Regular cardiac myocyte (primary cell): ENCODE measurements at places on chromosomes 16 and 17. TPM values are rescaled to one million over a fixed set of nuclear protein-coding genes. Genes with fewer than 3 reads are reported as not detected.

Gene TBC1D3C
- total RNA-seq: not detected in 2 replicates

Gene LGALS9
- total RNA-seq: 1.2 and 2.5 TPM in 2 replicates

Gene ACSM3
- total RNA-seq: 0.58 and 2.5 TPM in 2 replicates

Gene CCDC154
- total RNA-seq: 1.4 TPM in 1 of 2 replicates, not detected in the other

Gene HSD11B2
- total RNA-seq: not detected in 2 replicates

Gene CRISPLD2
- total RNA-seq: 3.3 and 14.1 TPM in 2 replicates

Gene PRR35
- not detected in 2 replicates for total RNA-seq

Gene CDH15
- under 0.01 and 0.58 TPM in 2 replicates for total RNA-seq

Gene CDT1
- 3.9 and 19.4 TPM in 2 replicates for total RNA-seq

Gene KRTAP4-1
- total RNA-seq: not detected in 2 replicates

Gene SLC13A2
- total RNA-seq: not detected in 2 replicates

Gene CASKIN2
- total RNA-seq: 3.5 and 4.5 TPM in 2 replicates

Gene HSF4
- 0.58 and 12.1 TPM in 2 replicates for total RNA-seq

Gene RNF222
- total RNA-seq: not detected in 2 replicates

Gene PRR29
- 0.38 and 0.85 TPM in 2 replicates for total RNA-seq

Gene GRB7
- total RNA-seq: under 0.01 TPM in 2 replicates

Gene ABCC6
- 0.19 and 1.1 TPM in 2 replicates for total RNA-seq

Gene CCL16
- total RNA-seq: not detected in 2 replicates

Gene C16orf86
- total RNA-seq: 2.5 and 7.6 TPM in 2 replicates

Gene EFNB3
- under 0.01 and 0.19 TPM in 2 replicates for total RNA-seq

Gene NACA2
- total RNA-seq: not detected in 2 replicates

Gene CENPX
- total RNA-seq: 13.8 and 53.7 TPM in 2 replicates

Gene LPO
- not detected in 2 replicates for total RNA-seq

Gene C1QL1
- total RNA-seq: 0.19 TPM in 1 of 2 replicates, not detected in the other

Gene CES1
- under 0.01 and 0.58 TPM in 2 replicates for total RNA-seq

Gene NPIPA5
- not detected in 2 replicates for total RNA-seq

Gene NUPR1
- 4.6 and 7.9 TPM in 2 replicates for total RNA-seq

Gene DNAI2
- total RNA-seq: not detected in 2 replicates

Gene FAM171A2
- total RNA-seq: 1.5 and 4.8 TPM in 2 replicates

Gene SLX4
- total RNA-seq: 2.8 and 6.3 TPM in 2 replicates

Gene NAGS
- 0.96 and 2.5 TPM in 2 replicates for total RNA-seq

Gene SMIM22
- not detected in 2 replicates for total RNA-seq

Gene CCDC200
- not detected in 2 replicates for total RNA-seq

Gene KCNH4
- under 0.01 TPM in 1 of 2 replicates, not detected in the other for total RNA-seq

Gene RAB26
- 0.56 and 0.58 TPM in 2 replicates for total RNA-seq

Gene TUFM
- 80.6 and 144 TPM in 2 replicates for total RNA-seq

Gene ZNF624
- total RNA-seq: 4.2 and 5.1 TPM in 2 replicates

Gene MYL4
- total RNA-seq: 0.77 and 2.8 TPM in 2 replicates

Gene CLTC
- total RNA-seq: 451 and 478 TPM in 2 replicates

Gene TSNAXIP1
- 0.38 and 1.1 TPM in 2 replicates for total RNA-seq

Gene OR3A3
- total RNA-seq: not detected in 2 replicates

Gene NME1
- 69.6 and 293 TPM in 2 replicates for total RNA-seq

Gene CBFA2T3
- not detected in 2 replicates for total RNA-seq

Gene CTRB1
- total RNA-seq: not detected in 2 replicates

Gene ASB16
- total RNA-seq: under 0.01 TPM in 2 replicates

Gene KRTAP17-1
- not detected in 2 replicates for total RNA-seq

Gene NKD1
- total RNA-seq: under 0.01 TPM in 1 of 2 replicates, not detected in the other

Gene TEX19
- total RNA-seq: 0.19 TPM in 1 of 2 replicates, not detected in the other

Gene CDH5
- 4.2 and 23.2 TPM in 2 replicates for total RNA-seq

Gene MPP3
- 9.2 and 11.6 TPM in 2 replicates for total RNA-seq
